ENCODE measurements at places on chromosomes 5 and 9.

DNA sequence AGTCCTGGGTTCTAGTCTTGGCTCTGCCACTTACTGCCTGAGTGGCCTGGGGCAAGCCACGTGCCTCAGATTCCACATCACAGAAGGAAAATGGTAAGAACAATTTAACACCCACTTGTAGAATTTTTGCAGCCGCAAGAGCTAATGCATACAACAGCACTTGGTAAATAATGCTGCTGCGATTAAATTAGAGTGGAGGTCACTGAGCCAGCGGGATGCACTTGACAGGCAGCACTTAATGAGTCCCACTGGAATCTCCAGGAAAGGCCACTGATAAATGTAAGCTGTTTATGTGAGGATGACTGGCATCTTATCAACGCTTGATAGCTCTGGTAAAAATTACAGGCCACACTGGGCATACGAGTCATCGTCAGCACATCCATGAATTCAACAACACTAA is 59.4 kb upstream of the UBTD2 start:
- no peaks in the 10 kb centered on the region for H3K4me1 ChIP-seq
- peaks cover 100% of the 10 kb centered on the region for H3K36me3 ChIP-seq
- no peaks in the 10 kb centered on the region for H3K27me3 ChIP-seq
- no peak for DNase-seq
- no peak overlapping the region for H3K4me3 ChIP-seq

GRCh38 chr5:13740471-13740870 is 204.0 kb downstream of the DNAH5 start:
- DNase-seq: no peak
- H3K27ac ChIP-seq: no peak overlapping the region
- H3K4me1 ChIP-seq: no peaks in the 10 kb centered on the region
- H3K27me3 ChIP-seq: no peaks in the 10 kb centered on the region
- H3K36me3 ChIP-seq: no peaks in the 10 kb centered on the region

DNA sequence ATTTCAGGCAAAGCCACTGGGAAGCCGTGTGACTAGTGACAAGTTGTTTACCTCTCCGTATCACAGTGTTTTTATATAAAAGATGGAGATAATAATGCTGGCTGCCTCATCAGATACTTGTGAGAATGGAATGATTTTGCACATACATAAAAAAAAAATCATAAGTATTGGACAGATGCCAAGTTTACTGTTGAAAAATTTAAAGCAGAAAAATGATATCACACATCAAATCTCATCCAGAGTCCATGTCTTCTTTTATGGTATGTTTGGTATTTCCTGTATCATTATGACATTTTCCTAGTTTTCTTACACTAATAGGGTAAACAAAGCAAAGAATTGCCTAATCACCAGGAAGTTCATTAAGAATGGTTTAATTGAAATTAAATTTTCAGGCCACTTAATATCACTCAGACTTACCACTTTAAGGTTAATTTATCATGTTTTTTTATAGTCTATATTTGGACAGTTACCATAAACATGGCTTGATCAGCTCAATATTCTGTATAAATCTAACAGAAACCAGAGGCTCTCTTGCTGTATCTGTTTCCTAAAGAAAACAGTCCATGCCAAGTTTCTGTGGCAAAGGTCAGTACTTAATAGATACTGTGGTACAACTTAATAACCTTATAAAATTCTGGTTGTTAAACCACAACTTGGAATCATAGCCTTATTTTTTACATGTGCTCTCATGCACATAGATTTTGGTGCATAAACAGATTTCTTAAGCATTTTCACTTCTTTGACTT is 656.5 kb upstream of the RIOK2 start:
- no peaks in the 10 kb centered on the region for H3K27me3 ChIP-seq
- no peak overlapping the region for H3K4me3 ChIP-seq
- peaks cover 35% of the 10 kb centered on the region for H3K4me1 ChIP-seq
- no peak overlapping the region for H3K27ac ChIP-seq
- H3K36me3 ChIP-seq: no peaks in the 10 kb centered on the region
- DNase-seq: no peak

DNA sequence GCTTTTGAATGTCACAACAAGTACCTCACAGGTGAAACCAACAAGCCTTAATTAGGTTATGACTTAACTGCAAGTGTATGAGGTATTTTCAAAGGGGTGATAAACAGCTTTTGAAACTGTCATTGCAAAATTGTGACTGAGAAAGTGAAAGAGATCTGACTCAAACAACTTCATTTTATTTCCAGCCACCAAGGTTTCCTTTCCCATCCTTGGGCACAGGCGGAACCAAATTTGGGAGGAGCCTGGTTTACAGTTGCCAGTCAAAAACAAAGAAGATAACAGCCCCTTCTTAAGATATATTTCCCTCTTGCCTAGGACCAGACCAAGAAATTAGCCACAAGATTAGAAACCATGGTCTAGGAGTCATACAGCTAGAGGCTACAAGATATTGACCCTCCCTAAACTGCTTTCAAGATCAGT is 417.1 kb downstream of the CSNK1G3 start:
- H3K36me3 ChIP-seq: no peaks in the 10 kb centered on the region
- no peak overlapping the region for H3K4me3 ChIP-seq
- H3K4me1 ChIP-seq: no peaks in the 10 kb centered on the region
- no peak overlapping the region for H3K27ac ChIP-seq
- DNase-seq: no peak

GRCh38 chr5:173823721-173824567 is 64.2 kb upstream of the CPEB4 start:
- no peak for DNase-seq
- no peak overlapping the region for H3K27ac ChIP-seq
- H3K4me3 ChIP-seq: no peak overlapping the region
- no peaks in the 10 kb centered on the region for H3K4me1 ChIP-seq

GRCh38 chr9:90420768-90421513 is 221.7 kb downstream of the DIRAS2 start:
- H3K4me1 ChIP-seq: peaks cover 7% of the 10 kb centered on the region
- DNase-seq: no peak
- no peak overlapping the region for H3K4me3 ChIP-seq
- H3K27me3 ChIP-seq: no peaks in the 10 kb centered on the region
